ENCODE measurements at places on chromosomes 2 and 18.

DNA sequence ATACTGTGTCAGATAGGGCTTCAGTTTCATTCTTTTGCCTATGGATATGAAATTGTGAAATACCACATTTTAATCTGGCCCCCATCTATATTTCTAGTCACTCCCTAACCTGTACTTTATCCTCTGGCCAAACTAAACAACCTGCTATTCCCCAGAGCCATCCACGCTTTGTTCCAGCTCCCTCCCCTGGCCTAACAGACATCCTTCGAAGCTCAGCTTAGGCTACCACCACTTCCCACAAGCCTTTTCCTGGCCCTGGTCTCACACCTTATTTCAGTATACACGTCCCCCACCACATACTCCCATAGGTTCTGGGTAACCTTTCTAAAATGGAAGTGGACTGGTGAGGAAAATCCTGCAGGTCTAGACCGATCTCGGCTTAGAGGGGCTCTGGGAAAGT lies 55.4 kb downstream of the MAP4K3 start:
- DNase-seq = no peak

GRCh38 chr2:42878581-42878980 lies 86.2 kb upstream of the HAAO start:
- no peak for DNase-seq

DNA sequence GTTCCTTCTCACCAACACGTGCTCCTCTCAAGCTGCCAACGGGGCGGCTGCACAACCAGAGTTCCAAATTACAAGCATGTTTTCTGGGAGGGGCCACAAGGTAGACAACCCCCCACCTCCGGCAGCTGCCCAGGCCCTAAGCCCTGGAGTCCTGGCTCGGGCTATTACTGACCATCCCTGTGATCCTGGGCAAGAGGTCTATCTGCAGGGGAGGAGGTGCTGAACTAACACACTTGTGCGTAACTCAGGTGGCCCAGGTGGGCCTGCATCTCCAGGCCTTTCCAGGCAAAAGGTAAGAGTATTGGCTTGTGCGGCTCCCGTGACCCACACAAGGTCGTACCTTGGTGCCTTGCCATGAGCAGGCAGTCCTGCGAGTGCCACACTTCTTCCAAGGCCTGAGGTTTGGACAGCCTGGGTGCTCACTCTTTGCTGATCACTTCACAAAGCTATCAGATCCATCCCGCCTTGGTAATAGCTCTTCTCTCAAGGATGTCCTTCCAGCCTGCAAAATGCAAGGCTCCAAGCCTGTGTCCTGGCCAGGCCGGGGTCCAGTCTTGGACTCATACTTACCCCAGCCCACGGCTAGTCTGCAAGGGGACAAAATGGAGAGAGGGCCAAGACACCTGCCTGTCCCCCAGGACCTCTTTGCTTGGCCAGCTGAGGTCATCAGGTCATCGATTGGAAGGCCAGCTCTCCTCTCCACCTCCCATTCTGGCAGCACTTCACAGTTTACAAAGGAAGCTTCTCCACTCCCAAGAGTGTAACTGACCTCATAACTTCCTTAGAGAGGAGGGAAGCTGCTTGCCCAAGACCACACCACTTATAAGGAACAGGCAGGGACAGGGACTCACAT lies 33.9 kb downstream of the ADRA2B start:
- peak; percentile 16 for DNase-seq

DNA sequence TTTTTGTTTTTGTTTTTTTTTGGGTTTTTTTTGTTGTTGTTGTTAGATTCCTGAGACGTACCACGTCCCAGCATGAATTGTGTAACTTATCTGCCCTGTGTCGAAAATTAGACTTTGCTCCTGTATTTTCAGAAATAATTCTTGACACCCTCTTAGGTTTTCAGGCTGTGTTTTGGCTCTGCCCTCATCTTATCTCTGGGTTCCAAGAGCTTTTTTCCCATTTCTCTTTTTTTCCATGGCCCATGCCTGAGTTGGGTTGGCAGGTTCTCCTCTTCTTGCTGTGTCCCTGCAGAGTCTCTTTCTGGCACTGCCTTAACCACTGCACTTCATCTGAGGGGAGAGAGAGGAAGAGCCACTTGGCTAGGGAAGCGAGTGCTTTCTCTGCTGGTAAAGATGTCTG lies 42.4 kb downstream of the CTIF start:
- no peak for DNase-seq

DNA sequence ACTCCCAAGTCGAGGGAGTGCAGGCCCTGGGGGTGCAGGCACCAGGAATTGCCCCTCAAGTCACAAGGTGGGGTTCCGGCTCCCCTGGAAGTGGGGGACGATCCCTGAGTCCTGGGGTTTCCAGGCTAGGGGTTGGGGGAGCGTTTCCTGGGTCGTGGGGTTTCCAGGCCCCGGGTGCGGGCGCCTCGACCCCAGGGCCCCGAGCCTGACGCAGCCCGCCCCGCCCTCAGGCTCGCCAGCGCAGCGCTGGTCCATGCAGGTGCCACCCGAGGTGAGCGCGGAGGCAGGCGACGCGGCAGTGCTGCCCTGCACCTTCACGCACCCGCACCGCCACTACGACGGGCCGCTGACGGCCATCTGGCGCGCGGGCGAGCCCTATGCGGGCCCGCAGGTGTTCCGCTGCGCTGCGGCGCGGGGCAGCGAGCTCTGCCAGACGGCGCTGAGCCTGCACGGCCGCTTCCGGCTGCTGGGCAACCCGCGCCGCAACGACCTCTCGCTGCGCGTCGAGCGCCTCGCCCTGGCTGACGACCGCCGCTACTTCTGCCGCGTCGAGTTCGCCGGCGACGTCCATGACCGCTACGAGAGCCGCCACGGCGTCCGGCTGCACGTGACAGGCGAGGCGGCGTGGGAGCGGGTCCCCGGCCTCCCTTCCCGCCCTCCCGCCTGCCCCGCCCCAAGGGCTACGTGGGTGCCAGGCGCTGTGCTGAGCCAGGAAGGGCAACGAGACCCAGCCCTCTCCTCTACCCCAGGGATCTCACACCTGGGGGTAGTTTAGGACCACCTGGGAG lies 12.0 kb downstream of the SIGLEC15 start:
- peak; percentile 50 for DNase-seq

- no peak for DNase-seq
These were observed 123.2 kb upstream of the FZD5 start for GRCh38 chr2:207892716-207893402.

DNA sequence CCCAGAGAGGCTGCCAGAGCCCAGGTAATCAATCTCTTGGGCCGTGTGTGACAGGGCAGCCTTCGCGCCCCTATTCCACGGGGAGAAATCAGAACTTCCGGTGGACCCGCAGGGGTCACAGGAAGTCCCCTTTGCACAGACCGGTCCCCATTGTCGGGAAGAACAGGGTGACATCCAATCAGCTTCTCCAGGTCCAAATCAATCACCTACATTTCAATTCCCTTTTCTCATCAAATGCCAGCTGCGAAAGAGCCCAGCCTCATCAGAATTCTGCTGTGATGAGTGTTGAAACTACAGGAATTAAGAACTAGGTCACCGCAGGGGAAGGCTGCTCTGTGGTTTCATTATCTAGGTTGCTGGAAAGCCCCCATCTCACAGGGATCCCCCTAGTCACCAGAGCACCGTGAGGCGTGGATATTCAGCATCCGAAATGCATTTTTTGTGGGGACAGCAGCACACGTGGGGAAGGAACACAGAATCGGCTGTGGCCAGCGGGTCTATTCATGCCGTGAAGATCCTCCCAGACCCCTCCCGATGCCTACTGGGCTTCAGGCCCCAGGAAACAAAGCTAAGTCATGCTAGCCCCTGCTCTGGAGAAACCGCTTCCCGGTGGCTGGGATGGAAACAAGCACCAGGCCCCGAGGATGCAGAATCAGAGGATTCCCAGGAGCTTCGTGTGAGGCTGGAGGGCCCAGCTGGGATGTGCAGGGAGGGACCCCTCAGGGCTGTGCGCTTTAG lies 193.7 kb upstream of the ID2 start:
- DNase-seq = no peak

GRCh38 chr2:88925770-88926462 lies 234.4 kb downstream of the RPIA start:
- no peak for DNase-seq

DNA sequence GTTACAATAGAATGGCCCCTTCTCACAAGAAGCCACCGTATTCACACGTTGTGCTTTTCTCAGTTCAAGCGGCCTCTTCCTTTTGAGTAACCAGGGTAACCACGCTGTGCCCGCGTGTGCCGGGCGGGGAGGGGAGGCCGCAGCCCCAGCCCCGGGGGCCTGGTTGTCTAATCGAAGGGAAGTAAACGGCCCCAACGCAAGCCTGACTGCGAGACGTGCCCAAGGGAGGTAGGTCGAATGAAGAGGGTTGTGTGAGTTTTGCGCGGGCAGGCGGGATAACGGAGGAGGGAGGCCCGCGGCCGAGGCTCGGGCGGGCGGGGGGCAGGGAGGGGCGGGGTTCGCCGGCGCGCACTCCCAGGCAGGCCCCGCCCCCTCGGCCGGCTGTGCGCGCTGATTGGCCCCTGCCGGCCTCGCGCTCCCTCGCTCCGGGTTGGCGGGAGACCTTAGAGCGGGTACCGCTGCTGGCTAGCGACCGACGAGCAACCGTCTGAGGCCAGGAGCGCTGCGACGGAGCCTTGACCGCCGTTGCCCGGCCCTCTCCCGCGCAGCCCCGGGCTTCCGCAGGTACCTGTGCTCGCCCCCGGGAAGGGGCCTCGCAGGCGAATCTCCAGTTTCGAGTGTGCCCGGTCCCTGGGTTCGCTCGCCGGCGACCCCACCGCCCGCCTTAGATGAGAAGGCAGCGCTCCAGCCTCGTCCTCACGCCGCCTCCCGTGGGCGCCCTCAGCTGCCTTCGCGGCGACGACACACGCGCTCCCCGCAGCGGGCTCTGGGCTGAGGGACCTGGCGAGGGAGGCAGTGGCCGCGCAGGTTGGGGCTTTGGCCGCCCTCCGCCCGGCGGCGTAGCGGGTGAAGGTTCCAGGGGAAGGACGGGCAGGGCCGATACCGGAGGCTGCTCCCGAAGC lies at the start of gene SPDYA:
Gene SPDYA, plus strand, starts transcription at position 451 of the 902 bp plus-strand sequence. CDS start 5,181 bp downstream, outside the sequence.
- DNase-seq = peak; percentile 74

GRCh38 chr2:110906613-110907298 lies 174.4 kb downstream of the ACOXL start:
- DNase-seq = no peak

GRCh38 chr2:195318440-195319111 lies 338.4 kb upstream of the SLC39A10 start:
- DNase-seq = no peak

GRCh38 chr2:501130-501529 lies 176.1 kb downstream of the TMEM18 start:
- no peak for DNase-seq

- no peak for DNase-seq
These were observed 131.0 kb upstream of the CXCR4 start for GRCh38 chr2:136248907-136249306.

DNA sequence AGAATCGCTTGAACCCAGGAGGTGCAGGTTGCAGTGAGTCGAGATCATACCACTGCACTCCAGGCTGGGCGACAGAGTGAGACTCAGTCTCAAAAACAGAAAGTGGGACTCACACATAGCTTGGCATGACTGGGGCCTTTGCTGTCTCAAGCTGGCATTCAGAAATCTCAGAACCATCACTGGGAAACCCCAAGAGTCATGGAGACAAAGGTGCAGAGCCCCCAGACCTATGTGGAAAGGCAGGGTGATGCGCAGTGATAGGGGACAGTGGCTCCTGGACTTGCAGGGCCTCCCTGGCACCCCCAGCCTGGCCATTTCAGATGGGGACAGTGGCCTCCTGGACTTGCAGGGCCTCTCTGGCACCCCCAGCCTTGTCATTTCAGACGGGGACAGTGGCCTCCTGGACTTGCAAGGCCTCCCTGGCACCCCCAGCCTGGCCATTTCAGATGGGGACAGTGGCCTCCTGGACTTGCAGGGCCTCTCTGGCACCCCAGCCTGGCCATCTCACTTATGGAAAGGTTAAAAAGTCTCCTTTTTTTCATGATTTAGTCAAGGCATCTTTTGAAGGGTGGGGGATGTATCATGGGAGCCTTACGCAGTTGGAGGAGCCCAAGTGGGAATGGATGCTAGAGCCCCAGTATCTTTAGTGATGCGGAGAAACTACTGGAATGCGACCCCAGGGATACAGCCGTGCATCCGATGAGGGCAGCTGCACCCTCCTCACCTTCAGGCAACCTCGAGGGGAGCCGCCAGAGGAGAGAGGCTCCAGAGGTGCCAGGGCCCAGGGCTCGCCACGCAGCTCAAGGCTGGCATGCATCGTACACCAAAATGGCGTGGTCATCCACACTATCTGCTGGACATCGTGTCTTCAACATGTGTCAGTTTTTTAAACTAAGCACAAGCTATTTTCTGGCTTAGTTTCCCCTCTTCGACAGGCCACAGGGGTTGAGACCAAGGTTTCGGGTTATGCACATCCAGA lies 30.5 kb downstream of the ZNF516 start:
- DNase-seq = no peak

All from left ventricle myocardium inferior (tissue), 1 donor.